CD8-positive, alpha-beta memory T cell (primary cell): ENCODE measurements at places on chromosomes 6 and 20.

GRCh38 chr6:135163440-135163738, 17.7 kb upstream of the MYB start:
- DNase-seq, result peak; percentile 59

DNA sequence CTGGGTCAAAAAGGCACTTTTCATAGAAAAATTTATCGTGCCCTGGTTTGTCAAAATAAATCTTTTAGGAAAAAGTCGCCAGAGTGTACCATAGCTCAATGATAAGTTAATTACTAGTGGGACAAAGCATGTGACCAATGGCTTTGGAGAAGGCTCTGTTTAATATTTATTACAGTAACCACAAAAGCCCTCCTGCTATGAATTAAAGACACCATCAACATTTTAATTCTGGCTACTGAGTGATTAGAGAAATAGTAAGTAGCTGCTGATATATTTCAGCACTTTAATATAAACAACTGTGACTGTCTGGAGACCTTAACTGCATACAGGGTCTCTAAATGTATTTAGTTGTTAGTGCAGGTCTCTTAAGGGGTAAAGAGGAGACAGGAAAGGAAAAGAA, 38.3 kb downstream of the KIF13A start:
- DNase-seq, result no peak

DNA sequence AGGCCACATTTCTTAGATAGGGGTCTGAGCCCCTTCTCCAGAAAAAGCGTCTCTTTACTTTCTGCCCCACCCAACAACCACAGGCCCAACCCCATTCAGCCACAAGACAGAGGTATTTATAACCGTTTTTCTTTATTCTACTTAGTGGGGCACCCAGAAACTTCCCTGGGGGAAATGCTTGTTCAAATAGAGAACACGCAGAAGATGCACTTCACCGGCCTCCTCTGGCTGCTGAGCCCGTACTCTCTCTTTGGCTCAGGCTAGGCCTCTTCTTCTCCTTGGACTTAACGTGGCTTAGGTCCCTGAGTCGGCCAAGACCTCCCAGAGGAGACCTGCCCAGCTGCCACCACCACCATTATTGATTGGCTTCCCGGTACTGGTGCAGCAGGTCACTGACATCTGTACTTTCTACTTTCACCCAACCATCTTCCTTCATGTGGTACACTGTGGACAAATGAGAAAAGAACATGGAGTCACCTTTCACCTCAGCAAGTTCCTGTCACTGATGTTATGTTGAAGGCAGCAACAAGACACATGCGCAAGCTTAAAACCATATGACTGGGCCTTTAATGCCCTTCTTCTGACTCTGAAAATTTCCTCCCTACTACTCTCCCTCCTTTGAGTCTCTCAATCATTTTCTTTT, 2.2 kb upstream of the TAP2 start:
- DNase-seq, result no peak

DNA sequence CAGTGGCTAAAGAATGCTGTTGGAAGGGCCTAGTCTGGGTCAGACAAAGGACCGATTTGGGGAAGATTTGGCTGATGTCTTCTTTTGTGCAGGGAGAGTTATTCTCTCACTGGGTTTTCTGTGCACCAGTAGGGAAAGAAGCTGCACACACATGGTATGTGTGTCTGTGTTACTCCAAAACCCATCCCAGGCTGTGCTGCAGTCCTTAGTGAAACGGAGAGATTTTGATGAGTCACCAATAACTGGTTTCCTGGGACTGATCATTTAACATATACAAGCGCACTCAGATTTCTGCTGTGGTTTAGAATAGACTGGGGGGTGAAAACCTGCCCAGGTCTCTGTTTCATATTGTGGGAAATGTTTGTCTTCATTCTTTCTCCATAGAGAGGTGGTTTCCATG, 1049.8 kb downstream of the KIF16B start:
- no peak for DNase-seq

DNA sequence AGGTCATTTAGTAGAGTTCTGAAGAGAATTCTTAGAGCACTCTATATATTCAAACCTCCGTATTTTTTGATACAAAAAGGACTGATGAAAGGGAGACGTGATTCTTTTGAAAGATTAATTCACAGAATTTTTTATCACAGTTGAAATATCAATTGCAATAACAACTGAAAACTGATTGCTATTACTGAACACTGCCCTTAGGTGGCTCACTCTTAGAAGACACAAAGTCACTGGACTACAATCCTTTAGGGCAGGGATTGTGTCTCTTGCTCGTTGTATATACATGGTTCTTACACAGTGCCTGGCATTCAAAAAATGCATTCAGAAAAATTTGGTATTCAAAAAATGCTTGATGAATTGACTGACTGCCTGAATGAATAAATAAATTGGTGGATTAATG, 17.1 kb upstream of the CALHM6 start:
- no peak for DNase-seq

GRCh38 chr20:34396408-34396807, 33.3 kb downstream of the ITCH start:
- no peak for DNase-seq

DNA sequence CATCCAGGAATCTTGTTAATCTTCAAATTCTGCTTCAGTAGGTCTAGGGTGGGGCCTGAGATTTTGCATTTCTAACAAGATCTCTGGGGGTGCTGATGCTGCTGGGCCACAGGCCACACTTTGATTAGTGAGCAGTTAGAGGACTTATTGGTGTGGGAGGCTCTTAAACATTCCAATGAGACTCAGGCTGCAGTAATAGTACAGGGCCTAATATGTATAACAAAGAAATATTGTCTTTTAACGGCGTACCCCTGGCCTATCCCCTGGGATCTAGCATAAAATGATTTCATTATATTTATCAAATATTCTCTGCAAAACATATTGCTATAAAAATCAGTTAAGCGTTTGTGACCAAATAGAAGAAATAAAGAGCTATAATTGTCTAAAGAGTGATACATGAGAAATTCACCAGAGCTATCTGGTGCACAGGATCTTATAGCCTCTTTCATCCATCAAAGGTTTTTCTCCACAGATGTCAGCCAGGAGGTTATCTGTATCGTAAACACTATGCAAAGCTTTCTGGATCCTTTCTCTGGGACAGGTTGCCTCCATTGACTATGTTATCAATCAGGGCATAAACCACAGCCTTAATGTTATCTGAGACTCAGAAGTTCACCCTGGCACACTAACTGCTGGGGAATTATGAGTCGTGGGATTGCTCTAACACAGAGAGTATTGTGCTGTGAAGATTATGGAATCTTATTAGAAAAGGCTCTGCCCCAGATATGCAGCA, 488.5 kb upstream of the MAP3K7 start:
- no peak for DNase-seq

GRCh38 chr20:59776626-59777330, 156.7 kb downstream of the SYCP2 start:
- no peak for DNase-seq

- DNase-seq, result no peak
Measured at GRCh38 chr6:167276772-167277533, 14.2 kb upstream of the UNC93A start.

DNA sequence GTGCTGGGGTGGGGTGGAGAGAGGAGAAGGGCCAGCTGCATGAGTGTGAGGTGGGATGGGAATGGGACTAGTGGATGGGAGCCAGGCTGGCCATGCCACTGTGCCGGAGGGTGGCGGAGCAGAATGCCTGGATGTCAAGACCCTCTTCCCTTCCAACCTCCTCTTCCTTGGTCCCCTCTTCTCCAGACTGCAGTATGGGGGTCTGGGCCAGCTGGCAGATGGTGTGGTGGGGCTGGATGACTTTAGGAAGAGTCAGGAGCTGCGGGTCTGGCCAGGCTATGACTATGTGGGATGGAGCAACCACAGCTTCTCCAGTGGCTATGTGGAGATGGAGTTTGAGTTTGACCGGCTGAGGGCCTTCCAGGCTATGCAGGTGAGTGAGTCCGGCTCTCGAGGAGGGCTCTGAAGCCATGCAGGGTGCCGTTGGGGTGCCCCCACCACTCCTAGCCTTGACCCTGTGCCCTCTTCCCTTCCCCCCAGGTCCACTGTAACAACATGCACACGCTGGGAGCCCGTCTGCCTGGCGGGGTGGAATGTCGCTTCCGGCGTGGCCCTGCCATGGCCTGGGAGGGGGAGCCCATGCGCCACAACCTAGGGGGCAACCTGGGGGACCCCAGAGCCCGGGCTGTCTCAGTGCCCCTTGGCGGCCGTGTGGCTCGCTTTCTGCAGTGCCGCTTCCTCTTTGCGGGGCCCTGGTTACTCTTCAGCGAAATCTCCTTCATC, 7.7 kb downstream of the DDR1 start:
- DNase-seq, result no peak

- no peak for DNase-seq
Measured at GRCh38 chr20:59743767-59744485, 139.6 kb downstream of the PHACTR3 start.

- DNase-seq, result no peak
Measured at GRCh38 chr20:42906120-42906519, 283.6 kb downstream of the PTPRT start.

DNA sequence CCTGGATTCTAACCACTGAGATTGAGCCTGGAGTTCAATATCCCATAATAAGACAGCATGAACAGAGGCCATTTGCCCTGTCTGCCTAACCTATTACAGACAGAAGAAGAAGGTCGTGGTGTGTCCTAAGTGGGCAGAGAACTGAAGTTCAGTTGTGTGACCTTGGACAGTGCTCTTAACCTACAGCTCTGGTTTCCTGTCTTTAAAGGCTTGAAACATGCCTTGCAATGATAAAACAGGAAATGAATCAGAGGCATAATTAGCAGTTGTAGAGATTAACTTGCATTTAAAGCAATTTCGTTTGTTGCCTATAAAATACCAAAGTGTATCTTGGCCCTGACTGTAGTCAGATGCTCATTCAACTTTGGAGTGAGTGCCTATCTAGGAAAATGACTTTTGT, 507.2 kb upstream of the CHD6 start:
- no peak for DNase-seq

DNA sequence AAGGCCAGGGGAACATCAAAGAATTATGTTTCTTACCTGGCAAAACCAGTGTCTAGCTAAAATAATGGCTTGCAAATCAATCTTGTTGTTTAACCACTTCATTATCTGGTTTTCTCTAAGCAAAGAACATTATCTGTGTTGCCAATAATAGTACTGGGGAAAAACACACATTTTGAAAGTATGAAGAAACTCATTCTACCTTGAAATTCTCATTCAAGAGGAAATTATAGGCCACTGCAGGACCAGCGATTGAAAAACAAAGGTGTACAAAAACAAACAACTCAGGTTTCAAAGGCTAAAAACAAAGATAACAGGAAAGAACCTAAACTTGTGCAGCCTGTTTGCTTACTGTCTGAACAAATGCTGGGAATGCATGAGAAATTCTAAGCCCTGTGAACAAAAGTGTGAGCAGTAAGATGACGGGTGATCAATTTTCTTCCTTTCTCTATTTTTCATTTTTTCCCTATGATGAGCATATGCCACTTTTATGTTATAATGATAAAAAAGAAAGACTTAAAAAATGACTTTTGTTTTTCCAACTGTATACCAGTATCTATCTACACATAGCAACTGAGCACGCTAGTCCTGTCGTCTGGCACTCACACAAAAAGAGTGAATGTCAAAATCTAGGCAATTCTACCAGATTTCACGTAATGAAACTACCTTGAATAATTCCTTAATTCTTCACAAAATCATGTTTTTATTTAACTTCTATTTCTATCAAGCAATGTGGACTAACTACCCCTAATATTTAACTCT, 117.9 kb downstream of the SGK1 start:
- no peak for DNase-seq

- no peak for DNase-seq
Measured at GRCh38 chr6:134060491-134061106, 8.2 kb upstream of the SLC2A12 start.

DNA sequence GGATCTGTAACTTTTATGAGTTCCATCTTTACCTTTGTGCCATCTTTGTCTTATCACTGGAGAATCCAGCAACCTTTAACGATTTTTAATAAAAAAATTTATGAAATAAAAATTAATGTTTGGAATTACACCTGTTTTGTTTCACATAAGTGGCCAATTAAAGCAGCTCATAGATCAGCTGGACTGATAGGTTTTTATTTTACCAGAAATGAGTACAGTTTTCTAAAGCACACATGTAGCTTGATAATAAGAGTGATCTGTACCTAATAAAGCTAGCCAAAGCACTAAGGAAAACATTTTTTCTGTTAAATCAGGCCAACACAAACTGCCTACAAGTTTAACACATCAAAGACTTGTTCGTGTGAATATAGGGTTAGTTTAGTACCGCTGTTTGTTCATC, 500.1 kb downstream of the CDKAL1 start:
- no peak for DNase-seq

DNA sequence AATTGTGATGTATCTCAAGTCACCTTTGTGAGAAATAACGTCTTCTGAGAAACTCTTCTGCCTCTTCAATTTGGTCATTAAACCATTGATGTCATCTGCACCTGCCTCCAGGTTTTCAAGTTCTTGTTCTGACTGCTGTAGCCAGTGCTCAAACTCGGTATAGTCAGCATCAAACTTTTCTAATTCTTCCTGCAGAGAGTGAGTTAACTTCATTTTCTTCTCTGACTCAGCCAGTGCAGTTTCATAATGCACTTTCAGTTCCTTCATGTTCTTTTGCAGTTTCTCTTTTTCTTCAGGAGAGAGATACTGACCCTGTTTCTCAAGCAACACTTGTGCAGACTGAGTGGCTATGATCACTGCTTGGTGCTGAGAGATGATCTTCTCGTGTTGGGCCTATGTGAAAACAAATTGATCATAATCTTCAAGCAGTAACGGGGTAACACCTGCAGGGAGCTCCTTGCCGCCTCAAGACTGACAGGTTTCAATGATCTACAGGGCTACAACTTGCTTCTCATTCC, 48.8 kb downstream of the DST start:
- no peak for DNase-seq

- DNase-seq, result no peak
Measured at GRCh38 chr20:7806831-7807230, 133.4 kb downstream of the HAO1 start.

DNA sequence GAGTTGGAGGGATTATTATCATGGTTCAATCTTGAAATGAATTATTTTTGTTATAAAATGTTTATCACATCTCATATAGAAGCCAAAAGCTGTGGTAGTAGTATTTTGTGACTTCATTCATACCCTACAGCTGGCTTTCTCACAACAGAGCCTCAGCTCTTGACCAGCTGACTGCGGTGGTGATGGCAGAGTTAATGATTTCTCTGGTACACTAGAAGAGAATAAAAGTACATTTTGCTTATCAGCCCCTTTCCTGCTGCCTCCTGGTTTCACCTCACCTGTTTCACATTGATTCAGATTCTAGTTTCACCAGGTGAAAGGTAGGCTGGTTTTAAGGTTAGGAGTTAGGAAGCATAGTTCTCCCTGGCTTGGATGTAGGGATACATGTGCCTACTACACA, 55.7 kb downstream of the AFG1L start:
- no peak for DNase-seq
